ENCODE measurements at places on chromosomes 12 and 14.

- peak; percentile 43 for DNase-seq
Observed at GRCh38 chr14:24339284-24340151, at the start of gene RIPK3. Gene RIPK3, minus strand, starts transcription at chr14:24339991. Its CDS starts 165 bp downstream, at chr14:24339826.

DNA sequence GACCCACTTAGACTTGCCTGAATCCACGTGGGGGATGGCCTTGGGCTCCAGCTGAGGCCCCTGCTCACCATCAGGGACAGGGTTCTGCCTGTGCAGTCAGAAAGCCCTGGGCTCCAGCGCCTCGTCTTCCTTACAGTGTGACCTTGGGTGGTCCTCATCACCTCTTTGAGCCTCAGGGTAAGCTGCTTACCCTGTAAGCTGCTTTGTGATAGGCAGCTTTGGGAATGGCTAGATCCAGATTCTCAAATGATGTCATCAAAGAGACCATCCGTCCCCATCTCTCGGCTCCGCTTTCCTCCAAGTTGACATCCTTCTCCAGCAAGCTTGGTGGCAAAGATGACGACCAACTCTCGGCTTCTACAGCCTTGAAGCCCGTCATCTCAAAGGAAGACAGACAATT is 127.0 kb downstream of the ADCK1 start:
- no peak for DNase-seq

DNA sequence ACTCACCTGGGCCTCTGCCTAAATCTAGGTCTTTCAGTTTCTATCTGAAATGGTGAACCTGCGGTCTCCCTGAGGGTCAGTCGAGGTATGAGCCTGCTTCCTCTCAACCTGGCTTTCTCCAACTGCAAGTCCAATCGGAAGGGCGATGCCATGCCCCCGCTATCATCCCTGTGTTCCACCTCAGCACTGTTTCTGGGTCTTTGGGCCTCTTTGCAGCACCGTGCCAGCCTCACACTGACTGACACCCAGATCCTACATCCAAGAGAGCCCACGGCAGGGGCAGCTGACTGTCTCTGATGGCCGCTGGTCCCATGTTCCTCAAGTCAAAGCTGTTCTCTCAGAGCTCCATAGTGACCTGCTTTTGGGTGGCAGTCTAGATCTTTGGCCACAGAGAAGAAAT is 120.7 kb downstream of the PAPOLA start:
- no peak for DNase-seq

GRCh38 chr14:69980457-69981425 is 101.5 kb downstream of the SMOC1 start:
- DNase-seq, result no peak

DNA sequence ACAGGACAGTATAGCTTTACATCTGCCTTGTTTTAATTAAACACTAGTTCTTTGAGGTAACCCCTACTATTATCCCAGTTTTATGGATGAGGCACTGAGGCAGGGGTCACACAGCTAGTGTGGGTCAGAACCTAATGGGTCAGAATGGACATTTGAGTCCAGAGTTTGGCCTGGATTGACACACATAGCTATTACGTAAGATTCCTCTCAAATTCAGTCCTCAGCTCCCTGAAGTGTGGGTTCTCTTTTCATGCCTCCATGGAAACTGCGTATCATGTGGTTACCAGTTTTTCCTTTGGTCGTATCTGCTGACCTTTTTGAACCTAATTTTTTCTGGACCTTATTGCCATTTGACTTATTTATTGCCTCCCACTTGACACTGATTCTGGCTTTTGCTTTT is 40.4 kb downstream of the PSEN1 start:
- no peak for DNase-seq

- DNase-seq, result no peak
Observed at GRCh38 chr14:21527318-21527679, 1.2 kb upstream of the SALL2 start.
